ENCODE measurements at places on chromosomes 5 and 9.
A peak's percentile ranks its signal among the peaks of the same experiment; 100 is the strongest.

GRCh38 chr5:134758504-134759341 lies at the start of gene DDX46:
TSS of gene DDX46 (plus strand) at chr5:134758779. CDS start at chr5:134758939, 160 bp downstream.
- peak; percentile 72 for DNase-seq

DNA sequence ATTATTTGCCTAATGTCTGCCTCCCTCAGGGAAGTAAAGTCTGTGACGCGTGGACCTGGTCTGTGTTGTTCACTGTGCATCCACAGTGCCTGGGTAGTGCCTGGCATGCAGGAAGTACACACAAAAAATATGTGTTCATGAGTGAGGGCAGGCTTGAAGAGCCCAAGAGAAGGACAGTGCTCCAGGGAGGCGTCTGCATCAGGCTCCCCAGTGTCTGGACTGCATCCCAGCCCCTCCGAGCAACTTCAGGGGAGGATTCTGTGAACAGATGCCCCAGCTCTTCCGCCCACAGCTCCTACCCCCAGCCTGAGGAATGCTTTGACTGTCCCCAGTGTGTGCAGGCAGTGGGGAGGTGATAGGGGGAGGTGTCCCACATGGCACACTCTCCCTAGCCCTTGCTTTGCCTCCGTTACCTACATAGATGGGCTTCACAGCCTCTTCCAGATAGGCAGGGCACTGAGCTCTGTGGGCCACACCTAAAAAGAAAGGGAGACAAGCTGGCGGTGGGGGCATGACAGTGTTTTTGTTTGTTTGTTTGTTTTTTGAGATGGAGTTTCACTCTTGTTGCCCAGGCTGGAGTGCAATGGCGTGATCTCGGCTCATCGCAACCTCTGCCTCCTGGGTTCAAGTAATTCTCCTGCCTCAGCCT lies 25.4 kb downstream of the IRF1 start:
- no peak for DNase-seq

DNA sequence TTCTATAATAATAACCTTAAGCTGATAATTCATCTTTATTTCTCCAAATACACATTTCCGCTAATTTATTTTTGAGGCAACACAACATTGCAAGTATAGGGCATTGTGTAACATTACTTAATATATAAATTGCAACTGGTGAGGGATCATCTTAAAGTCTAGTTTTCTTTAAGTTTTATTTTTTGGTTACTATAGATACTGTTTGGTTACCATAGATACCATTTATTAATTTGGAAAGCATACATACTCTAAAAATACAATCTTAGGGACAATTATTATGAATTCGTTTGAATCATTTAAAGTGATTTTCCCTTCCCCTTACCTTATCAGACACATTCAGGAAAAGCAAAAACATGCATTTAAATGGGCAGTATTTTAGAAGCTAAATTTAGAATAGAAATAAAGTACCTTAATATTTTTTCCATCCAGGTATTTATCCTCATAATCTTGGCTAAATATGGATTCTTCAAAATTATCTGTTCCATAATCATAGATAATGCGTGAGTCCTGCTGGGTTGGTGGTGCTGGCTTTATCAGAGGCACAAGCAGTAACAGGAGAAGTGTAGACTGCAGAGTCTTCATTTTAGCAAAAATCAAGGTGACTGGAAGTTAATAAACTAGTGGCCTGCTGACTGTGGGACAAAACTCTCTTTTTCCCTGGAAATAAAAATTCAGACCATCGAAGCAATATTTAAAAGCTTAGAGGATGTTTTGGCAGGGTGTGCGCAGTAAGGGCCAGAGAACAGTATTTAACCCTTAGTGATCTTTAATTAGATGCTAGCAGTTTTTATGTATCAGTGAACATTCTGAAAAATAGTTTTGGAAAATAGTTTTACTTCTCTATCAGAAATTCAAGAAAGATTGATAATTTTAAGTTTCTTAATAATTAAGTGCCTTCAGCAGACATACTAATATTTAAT lies 1.3 kb downstream of the OGN start:
- no peak for DNase-seq

- DNase-seq: no peak
These were observed 5.1 kb downstream of the RNF14 start for GRCh38 chr5:141973871-141974595.

DNA sequence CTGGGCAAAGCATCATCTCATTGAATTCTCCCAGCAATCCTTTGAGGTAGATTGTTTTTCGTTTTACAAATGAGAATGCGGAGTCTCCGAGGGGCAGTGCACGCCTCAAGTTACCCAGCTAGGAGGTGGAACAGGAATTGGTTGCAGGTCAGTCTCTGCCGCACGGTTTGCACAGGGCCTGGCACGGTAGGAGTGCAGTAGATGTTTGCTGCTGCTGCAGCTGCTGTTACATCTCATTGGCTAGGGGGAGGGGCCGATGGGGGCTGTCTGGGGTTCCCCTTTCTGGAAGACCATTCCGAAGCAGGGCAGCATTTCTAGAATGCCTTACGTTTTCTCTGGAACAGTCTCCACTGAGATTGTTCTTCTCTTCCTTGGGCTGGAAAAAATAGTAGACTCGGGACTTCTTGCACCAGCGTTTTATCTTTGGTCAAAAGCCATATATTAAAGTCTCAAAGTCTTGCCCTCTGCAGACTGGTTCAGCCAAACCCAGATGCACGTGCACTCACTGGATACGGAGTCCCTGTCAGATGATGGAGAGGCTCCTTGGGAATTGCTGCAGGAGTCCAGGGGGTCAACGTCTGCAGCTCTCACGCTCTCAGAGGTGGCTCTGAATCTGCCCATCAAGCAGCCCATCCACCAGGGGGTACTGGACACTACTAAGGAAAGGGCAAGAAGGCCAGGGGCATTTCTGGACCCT lies 1.2 kb downstream of the USP20 start:
- DNase-seq: peak; percentile 27

DNA sequence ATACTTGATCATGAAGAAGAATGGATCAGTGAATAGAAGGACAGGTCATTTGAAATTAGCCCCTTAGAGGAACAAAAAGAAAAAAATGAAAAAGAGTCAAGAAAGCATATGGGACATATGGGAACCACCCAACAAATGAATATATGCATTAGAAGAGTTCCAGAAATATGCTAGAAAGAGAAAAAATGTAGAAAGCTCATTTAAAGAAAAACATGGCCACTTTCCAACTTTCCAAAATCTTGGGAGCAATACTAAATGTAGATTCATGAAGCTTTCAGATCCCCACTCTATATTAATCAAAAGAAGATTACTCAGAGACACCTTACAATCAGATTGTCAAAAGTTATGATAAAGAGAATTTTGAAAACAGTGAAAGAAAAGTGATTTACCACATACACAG lies 334.8 kb upstream of the NMUR2 start:
- DNase-seq: no peak

GRCh38 chr9:1051584-1052275 lies 1.6 kb downstream of the DMRT2 start:
- no peak for DNase-seq

All from stimulated activated CD4-positive, alpha-beta T cell treated with anti-CD3 and anti-CD28 coated beads, Interleukin-1b, Interleukin-23, amount 100 ng/mL, for 1 hour (primary cell).